Tibial nerve (tissue), 4 donors: ENCODE measurements at places on chromosomes 2 and 18. TPM values are rescaled to one million over a fixed set of nuclear protein-coding genes. Genes with fewer than 3 reads are reported as not detected.

Gene SH3BP4
- total RNA-seq = 25.8 TPM

DNA sequence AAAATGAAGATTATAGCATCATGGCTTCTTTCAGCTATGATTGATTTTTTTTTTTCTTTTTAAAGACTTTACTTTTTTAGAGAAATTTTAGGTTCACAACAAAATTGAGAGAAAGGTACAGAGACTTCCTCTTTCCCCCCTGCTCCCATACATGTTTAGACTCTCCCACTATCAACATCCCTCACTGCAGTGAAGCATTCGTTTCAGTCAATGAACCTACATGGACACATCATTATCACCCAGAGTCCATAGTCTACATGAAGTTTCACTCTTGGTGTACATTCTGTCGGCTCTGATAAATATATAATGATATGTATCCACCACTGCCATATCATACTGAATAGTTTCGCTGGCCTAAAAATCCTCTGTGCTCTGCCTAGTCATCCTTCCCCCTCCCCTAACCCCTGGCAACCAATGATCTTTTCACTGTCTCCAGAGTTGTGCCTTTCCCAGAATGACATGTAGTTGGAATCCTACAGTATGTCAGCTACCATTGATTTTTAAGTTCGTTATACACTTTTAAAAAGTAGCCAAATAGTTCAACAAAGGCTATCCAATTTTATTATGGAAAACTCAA, 86.8 kb downstream of the GPD2 start:
- no peak for DNase-seq

Gene SELENOI
- total RNA-seq = 15.5 TPM

GRCh38 chr2:222436040-222436413, 11.7 kb downstream of the SGPP2 start:
- DNase-seq = no peak

Gene RUFY4
- total RNA-seq = not detected

Gene BCL2
- total RNA-seq = 79.1 TPM

DNA sequence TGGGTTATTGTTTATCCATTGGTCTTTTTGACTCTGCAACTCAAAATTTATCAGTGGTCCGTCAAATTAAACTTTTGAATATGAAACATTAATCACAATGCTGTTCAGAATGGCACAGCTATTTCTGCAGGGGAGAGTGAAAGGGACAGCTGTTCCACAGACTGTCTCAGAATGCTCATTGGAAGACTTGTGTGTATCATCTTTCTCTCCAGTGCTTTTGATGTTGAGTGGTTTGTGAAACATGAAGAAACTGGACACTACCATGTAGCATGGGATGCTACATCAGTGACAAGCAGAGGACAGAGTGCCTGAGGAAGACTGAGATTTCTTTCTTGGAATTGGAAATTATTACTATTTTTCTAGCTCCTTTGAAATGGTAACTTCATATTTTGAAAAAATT, 115.7 kb downstream of the PLCL1 start:
- DNase-seq = no peak

GRCh38 chr2:176653479-176654443, 384.5 kb downstream of the MTX2 start:
- no peak for DNase-seq

DNA sequence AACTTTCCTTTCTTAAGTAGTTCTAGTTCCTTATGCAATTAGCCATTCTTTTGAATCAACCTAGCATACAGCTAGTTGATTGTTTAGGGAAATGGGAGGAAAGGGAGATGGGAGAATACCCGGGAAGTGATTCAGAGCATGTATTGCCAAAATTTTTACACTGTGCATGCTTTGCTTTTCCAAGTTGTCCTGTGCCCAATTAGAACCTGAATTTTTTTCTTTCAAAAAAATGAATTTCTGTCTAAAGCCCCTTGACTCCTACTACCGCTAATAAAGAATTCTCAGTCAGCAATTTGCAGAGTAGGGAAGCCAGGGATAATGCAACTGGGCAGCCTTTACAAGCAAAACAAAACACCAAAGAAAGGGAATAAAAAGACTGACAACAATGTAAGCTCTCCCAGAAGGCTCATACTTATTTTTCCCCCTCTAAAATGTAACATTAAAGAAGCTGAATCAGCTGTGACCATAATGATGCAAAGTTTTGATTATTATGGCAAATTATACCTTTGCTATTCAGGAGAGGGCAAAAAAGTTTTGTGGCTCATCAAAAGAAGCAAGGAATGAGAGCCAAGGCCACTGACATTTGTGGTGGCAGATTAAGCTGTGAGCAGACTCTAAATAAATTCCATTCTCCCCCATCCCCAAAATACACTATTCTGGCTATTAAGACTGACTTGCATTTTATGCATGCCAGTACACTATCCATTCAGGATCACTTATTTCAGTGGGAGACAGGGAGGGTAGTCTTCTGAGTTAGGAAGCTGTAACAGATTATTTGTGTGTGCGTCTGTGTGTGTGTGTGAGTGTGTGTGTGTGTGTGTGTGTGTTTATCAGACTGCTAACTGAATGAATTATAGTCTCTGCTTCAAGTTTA, 174.3 kb downstream of the ERBB4 start:
- DNase-seq = no peak

DNA sequence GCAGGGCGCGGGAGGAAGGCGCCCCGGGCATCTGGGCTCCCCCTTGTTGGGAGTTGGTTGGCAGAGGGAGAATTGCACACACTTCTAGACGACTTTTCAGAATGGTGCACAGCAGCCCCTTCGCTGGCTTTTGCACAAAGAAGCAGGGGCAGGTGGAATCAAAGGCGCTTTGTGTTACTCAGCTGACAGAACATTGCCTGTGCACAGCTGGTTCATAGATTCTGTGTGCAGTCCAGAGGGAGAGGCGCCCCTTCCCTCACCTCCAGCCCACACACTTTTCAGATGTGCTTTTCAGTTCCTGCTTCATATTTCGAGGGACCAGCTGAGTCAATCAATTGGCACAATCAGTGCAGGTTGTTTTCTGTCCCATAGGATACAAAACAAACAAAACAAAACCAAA, 348.4 kb upstream of the RAB12 start:
- no peak for DNase-seq

- no peak for DNase-seq
Observed at GRCh38 chr2:175436076-175436475, 254.6 kb upstream of the ATP5MC3 start.

DNA sequence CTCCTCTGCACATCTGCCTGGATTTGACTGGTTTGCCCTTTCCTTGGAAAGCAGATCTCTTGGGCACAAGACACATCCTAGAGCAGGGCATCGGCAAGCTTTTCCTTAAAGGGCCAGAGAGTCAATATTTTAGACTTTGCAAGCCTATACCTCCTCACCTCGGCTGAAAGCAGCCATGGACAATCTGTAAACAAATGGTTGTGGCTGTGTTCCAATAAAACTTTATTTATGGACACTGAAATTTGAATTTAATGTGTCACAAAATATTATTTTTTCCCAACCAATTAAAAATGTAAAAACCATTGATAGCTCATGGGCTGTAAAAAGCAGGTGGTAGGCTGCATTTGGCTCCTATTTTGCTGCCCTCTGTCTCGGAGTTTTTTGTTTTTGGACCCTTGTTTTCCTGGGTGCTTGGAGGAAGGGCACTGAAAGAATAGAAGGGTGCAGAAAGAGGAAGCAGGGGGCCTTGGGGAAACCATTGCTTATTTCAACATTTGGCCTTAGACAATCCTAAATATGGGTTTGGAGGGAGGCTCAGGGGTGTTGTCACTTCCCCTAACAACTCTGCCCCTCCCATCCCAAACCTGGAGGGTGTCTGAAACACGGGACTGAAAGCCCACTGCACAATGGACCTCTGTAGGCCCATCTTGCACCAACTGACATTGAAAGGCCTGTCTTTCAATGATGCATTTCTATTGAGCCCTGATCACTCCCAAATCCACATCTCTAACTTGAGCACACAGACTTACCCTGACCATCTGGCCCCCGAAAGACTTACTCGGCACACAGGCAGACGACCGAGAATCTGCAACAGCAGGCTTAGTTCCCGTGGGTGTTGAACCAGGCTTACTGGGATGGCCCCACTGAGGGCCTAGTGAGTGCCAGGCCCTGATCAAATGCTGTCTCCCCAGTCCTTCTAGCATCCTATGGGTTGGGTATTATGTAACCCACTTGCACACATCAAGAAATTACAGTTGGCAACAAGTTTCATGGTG, 7.1 kb upstream of the ZFP36L2 start:
- DNase-seq = no peak

Gene RAMP1
- 69.5 TPM for total RNA-seq

Gene LRP1B
- 3.1 TPM for total RNA-seq

DNA sequence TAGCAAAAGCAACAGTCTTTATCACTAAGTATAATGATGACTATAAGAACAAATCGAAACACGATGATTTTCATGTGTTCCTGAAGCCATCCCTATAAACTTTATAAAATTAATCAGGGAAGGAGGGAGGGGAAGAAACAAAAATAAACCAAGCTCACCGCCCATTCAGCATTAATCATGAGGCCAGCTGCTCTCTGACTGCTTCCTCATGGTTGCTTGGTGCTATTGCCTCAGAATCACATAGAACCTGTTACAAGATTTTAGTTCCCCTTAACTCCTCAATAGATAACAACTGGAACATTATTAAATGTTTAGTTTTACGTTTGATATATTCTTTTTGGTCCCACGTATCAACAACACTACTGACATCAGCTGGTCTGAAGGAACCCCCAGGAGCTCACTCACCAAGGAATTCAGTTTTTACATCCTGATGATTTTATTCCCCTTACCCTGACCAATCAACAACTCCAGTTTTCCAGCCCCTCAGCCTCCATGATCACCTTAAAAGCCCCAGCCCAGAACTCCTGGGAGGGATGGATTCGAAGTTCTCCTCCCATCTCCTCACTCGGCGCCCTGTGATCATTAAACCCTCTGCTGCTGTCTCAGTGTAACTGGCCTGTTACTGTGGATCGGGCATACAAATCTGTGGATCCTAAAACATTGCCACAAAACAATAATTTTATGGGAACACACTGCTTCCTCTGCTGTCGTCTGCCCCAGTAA, 10.6 kb upstream of the HNRNPLL start:
- DNase-seq = no peak

DNA sequence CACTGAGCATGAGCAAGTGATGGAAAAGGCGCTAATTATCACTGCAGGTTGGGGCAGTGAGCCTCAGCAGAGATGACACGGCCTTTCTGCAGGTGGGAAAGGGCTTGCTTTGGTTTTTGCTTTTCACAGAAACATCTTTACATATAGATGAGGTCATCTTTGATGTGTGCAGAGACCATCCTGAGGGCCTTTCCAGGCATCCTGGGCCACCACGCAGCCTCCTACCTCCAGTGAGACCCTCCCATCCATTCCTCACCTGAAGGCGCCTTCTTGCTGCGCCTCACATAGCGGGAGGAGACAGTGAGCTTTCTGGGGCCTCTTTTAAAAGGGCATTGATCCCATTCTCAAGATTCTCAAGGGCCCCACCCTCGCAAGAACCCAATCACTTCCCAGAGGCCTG, 235.3 kb upstream of the RAB6C start:
- DNase-seq = no peak

Gene GPR155
- 16.8 TPM for total RNA-seq

Gene MMADHC
- total RNA-seq = 44.5 TPM
